GM23338 (cell line): ENCODE measurements at places on chromosomes 5 and 9. TPM values are rescaled to one million over a fixed set of nuclear protein-coding genes. Genes with fewer than 3 reads are reported as not detected.

Gene MUSK
- not detected in 2 replicates for polyA plus RNA-seq

Gene CCNJL
- polyA plus RNA-seq: 27.0 and 28.4 TPM in 2 replicates

Gene TMEM8B
- 3.6 and 4.2 TPM in 2 replicates for polyA plus RNA-seq

Gene HSD17B3
- polyA plus RNA-seq: not detected in 2 replicates

Gene DCP2
- 96.6 and 101 TPM in 2 replicates for polyA plus RNA-seq

Gene MAST4
- 2.2 and 3.6 TPM in 2 replicates for polyA plus RNA-seq

Gene CCL28
- polyA plus RNA-seq: 6.3 and 7.1 TPM in 2 replicates

Gene PCDHGB3
- polyA plus RNA-seq: 0.24 and 0.26 TPM in 2 replicates

Gene CDHR2
- 0.17 TPM in 1 of 2 replicates, not detected in the other for polyA plus RNA-seq

Gene RAPGEF1
- 9.9 and 10.9 TPM in 2 replicates for polyA plus RNA-seq

Gene BTNL8
- 0.23 TPM in 1 of 2 replicates, not detected in the other for polyA plus RNA-seq

Gene CAPSL
- 0.37 and 0.73 TPM in 2 replicates for polyA plus RNA-seq

Gene TIMD4
- polyA plus RNA-seq: not detected in 2 replicates

Gene MAP3K1
- 9.5 and 9.7 TPM in 2 replicates for polyA plus RNA-seq

Gene ITGA2
- polyA plus RNA-seq: 1.9 and 2.6 TPM in 2 replicates

Gene SWI5
- polyA plus RNA-seq: 35.7 and 42.5 TPM in 2 replicates

Gene CHSY3
- 0.44 and 0.49 TPM in 2 replicates for polyA plus RNA-seq

Gene CDKN2AIPNL
- polyA plus RNA-seq: 72.5 and 79.5 TPM in 2 replicates

Gene FRMPD1
- 0.23 and 0.37 TPM in 2 replicates for polyA plus RNA-seq

Gene RNF130
- 55.1 and 60.1 TPM in 2 replicates for polyA plus RNA-seq

Gene CCNO
- 0.21 TPM in 1 of 2 replicates, not detected in the other for polyA plus RNA-seq

Gene MINAR2
- polyA plus RNA-seq: not detected in 2 replicates

Gene HAPLN1
- 0.85 and 1.5 TPM in 2 replicates for polyA plus RNA-seq

Gene HAVCR2
- polyA plus RNA-seq: 0.07 TPM in 1 of 2 replicates, not detected in the other

Gene SPINK13
- polyA plus RNA-seq: 0.49 TPM in 1 of 2 replicates, not detected in the other

Gene SH2D3C
- 4.2 and 4.4 TPM in 2 replicates for polyA plus RNA-seq

Gene FOXI1
- polyA plus RNA-seq: not detected in 2 replicates

Gene CCL27
- polyA plus RNA-seq: not detected in 2 replicates
